ENCODE measurements at places on chromosomes 16 and 17.

DNA sequence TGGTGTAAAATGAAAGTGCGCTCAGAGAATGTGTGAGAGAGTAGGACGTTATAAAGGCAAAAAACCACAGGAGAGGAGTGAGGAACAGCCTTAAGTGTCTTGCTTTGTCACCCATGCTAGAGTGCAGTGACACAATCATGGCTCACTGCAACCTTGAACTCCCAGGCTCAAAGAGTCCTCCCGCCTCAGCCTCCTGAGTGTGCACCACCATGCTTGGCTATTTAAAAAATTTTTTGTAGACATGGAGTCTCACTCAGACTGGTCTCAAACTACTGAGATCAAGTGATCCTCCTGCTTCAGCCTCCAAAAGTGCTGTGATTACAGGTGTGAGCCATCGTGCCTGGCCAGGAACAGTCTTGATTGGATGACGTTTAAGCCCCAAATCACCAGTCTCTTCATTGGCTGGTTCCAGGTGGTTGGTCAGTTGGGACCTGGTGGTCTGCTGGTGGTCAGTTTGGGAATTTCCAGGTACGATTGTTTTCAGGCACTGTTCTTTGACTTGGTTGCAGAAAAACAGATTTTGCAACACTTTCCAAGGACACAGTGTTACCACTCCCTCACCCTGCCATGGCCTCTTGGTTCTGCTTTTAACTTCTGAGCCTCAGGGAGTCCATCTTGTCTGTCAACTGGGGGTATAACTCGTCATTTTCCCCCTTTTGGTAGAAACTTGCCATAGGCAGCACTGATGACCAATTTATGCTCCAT, 21.2 kb downstream of the DHODH start:
- no peak for DNase-seq

GRCh38 chr16:10744370-10745030, 858 bp downstream of the NUBP1 start:
- no peak for DNase-seq

DNA sequence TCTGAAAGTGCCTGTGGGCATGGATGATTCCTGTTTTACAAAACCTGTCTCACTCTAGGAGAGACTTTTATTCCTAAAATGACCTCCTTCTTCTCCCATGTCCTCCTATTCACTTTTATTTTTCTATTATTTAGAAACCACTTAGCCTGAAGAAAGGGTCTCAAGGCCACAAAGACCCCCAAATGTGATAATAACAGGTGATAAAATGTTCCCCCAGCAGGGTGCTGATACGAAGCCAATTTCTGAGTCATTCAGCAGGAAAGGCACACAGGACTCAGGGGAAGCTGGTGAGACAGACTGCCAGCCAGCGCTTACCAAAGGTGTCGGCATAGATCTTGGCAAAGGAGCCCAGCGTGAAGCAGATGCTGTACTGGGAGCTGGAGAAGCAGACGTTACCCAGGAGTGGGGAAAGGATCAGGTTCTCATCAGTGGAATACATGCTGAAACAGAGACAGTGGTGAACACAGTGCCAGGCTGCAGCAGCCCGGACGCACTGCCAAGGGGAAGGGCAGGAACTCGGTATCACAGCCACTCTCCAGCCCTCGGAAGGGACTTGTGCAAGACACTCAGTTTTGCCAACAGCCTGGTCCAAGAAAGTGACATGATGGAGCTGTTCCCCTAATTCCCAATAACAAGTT, 24.6 kb downstream of the HIGD1B start:
- no peak for DNase-seq

DNA sequence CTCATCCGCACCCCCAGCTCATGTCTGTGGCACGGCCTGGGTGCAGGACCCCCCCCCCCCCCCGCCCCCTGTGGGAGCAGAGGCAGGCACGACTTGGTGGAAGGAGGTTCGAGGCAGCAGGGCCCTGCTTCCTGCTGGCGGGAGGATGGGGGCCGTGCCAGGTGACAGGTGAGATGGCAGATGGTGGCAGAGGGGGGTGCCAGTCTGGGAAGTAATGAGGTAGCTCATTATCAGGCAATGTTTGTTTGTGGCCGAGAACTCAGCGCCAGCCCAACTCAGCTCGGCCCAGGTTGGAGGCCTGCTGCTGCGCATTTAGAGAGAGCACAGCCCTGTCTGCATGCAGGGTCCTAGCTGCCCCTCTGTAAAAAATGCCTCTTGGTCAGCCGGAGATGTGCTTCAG, 40.1 kb upstream of the JPH3 start:
- DNase-seq, result no peak

- no peak for DNase-seq
These were observed 140.1 kb downstream of the RBFOX3 start for GRCh38 chr17:79470754-79471153.

GRCh38 chr17:74715144-74715543, 2.4 kb upstream of the CD300LF start:
- DNase-seq, result no peak

DNA sequence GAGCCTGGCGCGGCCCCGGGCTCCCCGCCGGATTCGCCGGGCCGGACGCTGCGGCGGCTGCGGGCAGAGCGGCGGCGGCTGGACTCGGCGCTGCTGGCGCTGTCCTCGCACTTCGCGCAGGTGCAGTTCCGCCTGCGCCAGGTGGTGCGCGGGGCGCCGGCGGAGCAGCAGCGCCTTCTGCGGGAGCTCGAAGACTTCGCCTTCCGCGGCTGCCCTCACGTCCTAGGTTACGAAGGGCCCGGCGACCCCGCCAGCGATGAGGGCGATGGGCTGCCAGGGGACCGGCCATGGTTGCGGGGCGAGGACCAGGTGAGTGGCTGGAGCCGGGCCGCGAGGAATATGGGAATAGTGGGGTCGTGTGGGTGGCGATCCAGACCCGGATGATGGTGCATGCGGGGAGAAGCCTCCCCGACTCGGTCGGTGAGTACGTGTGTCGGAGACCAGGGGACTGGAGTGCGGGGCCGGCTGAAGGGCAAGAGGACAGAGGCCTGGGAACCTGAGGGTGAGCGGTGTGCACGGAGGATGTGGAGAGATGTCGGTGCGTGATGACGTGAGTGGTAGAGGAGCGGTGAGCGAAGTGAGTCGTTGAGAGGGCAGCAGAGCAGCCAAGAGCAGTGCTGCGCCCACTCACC, 517 bp downstream of the RUNDC1 start:
- peak; percentile 54 for DNase-seq

- DNase-seq, result no peak
These were observed 50.2 kb upstream of the TMEM97 start for GRCh38 chr17:28268610-28269313.

- no peak for DNase-seq
These were observed 247.0 kb downstream of the GSG1L start for GRCh38 chr16:27816561-27816960.

GRCh38 chr17:39672522-39673334, 4.5 kb downstream of the PNMT start:
- no peak for DNase-seq

GRCh38 chr16:89537549-89537925, 22.9 kb upstream of the RPL13 start:
- DNase-seq, result no peak

DNA sequence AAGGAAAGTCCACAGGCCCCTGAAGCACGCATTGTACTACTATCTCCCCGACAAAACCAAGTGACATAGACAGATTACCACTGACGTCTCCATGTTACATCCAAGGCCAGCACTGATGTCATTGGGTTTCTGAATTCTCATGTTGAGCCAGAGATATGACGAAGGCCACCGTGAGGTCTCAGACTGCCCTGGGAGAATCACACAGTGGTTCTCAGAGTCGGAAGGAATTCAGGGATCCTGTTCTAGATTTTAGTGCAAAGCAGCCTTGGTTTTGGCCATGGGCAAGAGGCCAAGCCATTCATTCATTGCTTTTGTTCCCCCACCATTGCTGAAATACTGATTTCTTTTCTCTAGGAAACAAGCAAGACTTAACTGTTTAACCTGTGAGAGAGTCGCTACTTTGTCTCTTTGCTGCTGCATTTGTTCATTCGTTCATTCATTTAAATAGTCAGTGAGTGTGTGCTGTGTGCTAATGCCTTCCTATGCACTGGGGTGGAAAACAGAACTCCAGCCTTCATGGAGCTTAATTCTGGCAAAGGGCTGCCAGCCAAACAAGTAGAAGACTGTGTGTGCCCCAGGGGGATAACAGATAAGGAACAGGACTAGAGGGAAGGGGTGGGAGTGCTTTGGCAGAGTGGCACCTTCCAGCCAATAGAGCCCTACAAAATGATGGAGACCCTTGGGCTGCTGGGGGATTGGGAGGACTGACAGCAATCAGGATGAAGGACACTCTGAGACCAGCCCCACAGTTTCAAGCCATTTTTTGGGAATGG, 222.3 kb downstream of the MSI2 start:
- no peak for DNase-seq

Data from hematopoietic multipotent progenitor cell treated with erythropoietin and hydrocortisone succinate and interleukin-3 and kit ligand, for 15 days (in vitro differentiated cells).